ENCODE measurements at places on chromosomes 2 and 18. TPM values are rescaled to one million over a fixed set of nuclear protein-coding genes. Genes with fewer than 3 reads are reported as not detected.

DNA sequence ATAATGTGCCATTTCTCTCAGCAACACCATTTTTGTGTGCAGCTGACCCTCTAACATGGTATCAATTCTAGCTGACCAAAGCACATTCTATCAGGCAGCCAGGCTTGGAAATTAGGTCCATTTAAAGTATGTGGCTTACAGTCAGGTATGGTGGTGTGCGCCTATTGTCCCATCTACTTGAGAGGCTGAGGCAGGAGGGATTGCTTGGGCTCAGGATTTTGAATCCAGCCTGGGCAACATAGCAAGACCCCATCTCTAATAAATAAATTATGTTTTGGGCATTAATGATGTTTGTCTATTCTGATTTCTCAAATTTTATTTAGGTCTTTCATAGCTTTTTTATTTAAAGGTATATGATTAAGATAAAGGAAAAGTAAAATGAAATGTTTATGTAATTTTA, 63.3 kb downstream of the DNAJC10 start:
- no peaks in the 10 kb centered on the region for H3K27me3 ChIP-seq
- H3K36me3 ChIP-seq: no peaks in the 10 kb centered on the region
- H3K27ac ChIP-seq: no peak overlapping the region

DNA sequence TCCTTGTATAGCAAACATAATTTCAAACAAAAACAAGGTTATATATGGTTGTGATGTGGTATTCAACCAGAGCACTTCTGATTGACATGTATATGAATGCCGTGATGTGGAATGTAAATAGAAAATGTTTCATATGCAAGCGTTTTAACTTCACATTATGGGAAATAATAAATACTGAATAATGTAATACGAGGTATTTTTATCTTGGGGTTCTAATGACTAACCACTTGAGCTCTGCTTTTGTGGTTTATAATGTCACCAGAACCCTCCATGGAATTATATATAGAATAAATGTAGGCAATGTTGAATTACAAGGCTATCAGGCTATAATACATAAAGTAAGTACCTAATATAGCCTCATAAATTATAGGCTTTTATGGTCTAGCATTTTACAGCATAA, 72.4 kb downstream of the ZNF521 start:
- H3K36me3 ChIP-seq: no peaks in the 10 kb centered on the region
- H3K27me3 ChIP-seq: peaks cover 2% of the 10 kb centered on the region
- H3K4me1 ChIP-seq: no peaks in the 10 kb centered on the region

- no peak overlapping the region for H3K4me3 ChIP-seq
- H3K27ac ChIP-seq: no peak overlapping the region
- no peaks in the 10 kb centered on the region for H3K36me3 ChIP-seq
- no peak for DNase-seq
- H3K4me1 ChIP-seq: no peaks in the 10 kb centered on the region
Observed at GRCh38 chr18:44594799-44595467, 85.8 kb upstream of the SETBP1 start.

DNA sequence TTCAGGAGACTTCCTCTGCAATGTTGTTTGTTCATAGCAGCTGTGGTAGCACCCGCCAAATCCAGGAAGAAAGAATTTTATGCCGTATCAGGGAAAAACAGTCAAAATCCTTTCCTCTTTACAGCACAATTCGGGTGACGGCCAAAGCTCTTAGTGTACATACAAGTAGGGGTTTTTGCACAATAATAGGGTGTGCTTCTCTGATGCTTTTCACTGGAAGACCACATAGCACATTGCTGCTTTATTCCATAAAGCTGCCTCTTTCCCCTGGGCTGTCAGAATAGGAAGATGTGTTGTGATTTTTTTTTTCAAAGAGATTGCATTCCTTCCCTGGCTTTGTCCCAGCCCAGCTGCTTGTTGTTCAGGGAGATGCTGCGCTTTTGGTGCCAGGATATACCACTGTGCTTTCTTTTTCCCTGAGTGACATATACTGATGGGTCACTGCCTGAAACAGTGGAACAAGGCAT, 27.2 kb upstream of the LANCL1 start:
- no peaks in the 10 kb centered on the region for H3K4me1 ChIP-seq
- H3K27me3 ChIP-seq: no peaks in the 10 kb centered on the region
- H3K4me3 ChIP-seq: no peak overlapping the region
- no peak overlapping the region for H3K27ac ChIP-seq

DNA sequence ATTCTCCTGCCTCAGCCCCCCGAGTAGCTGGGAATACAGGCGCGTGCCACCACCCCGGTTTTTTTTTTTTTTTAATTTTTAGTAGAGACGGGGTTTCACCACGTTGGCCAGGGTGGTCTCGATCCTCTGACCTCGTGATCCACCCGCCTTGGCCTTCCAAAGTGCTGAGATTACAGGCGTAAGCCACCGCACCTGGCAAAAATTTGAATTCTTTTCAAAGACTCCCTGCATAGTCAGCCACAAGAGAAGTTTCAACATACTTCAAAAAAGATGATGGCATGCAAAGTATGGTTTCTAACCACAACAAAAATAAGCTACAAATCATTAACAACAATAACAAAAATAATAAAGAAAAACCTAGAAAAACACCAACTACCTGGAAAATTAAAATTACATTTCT, 22.0 kb downstream of the HYCC2 start:
- no peaks in the 10 kb centered on the region for H3K4me1 ChIP-seq
- H3K27ac ChIP-seq: no peak overlapping the region
- no peaks in the 10 kb centered on the region for H3K36me3 ChIP-seq
- no peak for DNase-seq
- no peak overlapping the region for H3K4me3 ChIP-seq

GRCh38 chr2:181646415-181646987, 10.4 kb downstream of the CERKL start:
- no peaks in the 10 kb centered on the region for H3K27me3 ChIP-seq
- no peak overlapping the region for H3K27ac ChIP-seq
- no peaks in the 10 kb centered on the region for H3K36me3 ChIP-seq

GRCh38 chr18:13319629-13320028, 101.1 kb downstream of the LDLRAD4 start:
- no peaks in the 10 kb centered on the region for H3K4me1 ChIP-seq
- no peaks in the 10 kb centered on the region for H3K36me3 ChIP-seq
- no peak for DNase-seq
- no peak overlapping the region for H3K27ac ChIP-seq

- no peaks in the 10 kb centered on the region for H3K4me1 ChIP-seq
- no peak overlapping the region for H3K27ac ChIP-seq
- peaks cover 2% of the 10 kb centered on the region for H3K27me3 ChIP-seq
- H3K36me3 ChIP-seq: no peaks in the 10 kb centered on the region
Observed at GRCh38 chr2:11071211-11071610, 84.1 kb upstream of the SLC66A3 start.

- no peaks in the 10 kb centered on the region for H3K36me3 ChIP-seq
- H3K4me1 ChIP-seq: no peaks in the 10 kb centered on the region
- H3K4me3 ChIP-seq: no peak overlapping the region
- no peaks in the 10 kb centered on the region for H3K27me3 ChIP-seq
- DNase-seq: no peak
Observed at GRCh38 chr18:31977270-31977872, 34.4 kb upstream of the TRAPPC8 start.

DNA sequence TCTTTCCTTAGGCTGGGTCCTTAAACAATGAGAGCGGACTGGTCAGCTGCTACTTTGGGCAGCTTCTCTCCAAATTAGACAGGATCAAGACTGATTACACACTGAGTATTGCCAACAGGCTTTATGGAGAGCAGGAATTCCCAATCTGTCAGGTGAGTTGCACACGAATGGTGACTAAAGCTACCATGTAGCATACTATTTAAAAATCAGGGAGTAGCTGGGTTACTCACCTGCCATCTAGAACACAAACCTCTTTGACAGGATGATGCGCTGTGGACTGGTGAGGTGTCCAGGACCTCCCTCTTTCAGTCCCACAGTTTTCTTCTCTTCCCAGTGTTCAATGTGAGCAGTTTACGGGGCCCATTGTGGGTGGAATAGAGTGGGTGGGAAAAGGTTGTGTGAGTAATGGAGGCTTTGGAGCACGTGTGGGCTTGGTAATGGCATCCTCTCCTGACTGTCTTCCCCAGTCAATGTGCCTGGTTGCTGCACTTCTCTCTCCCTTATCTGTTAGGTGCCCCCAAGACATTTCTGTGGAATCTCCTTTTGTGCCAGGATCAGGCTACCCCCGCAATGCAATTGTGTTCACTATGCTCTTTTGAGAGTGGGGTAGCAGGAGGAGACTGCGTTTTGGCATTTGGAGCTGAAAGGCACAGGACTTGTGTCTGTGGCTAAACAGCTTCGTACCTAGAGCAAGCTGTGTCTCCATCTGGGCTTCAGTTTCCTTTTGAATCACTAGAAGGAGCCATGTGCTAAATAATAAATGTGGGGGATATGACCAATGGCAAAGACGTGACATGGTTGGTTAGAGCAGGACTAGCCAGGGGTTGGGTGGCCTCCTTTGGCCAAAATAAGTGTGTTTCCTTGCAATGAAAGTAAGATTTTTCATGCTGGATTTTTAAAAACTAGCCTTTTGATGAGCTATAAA, 17.7 kb downstream of the SERPINB12 start:
- H3K4me1 ChIP-seq: peaks cover 10% of the 10 kb centered on the region
- no peaks in the 10 kb centered on the region for H3K36me3 ChIP-seq
- H3K27ac ChIP-seq: no peak overlapping the region
- no peaks in the 10 kb centered on the region for H3K27me3 ChIP-seq

DNA sequence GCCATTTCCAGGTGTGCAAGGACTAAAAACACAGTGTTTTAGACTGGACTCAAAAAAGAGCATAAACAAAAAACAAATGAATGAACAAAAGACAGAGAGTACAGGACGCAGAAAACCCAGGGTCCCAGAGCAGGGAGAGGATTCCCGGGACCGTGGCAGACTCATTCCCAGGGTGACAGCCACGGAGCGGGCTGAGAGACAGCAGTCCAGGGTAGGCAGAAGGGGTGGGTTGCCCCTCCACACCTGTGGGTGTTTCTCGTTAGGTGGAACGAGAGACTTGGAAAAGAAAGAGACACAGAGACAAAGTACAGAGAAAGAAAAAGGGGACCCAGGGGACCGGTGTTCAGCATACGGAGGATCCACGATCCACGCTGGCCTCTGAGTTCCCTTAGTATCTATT, 273.4 kb downstream of the EIPR1 start:
- H3K27me3 ChIP-seq: no peaks in the 10 kb centered on the region
- DNase-seq: no peak
- H3K36me3 ChIP-seq: no peaks in the 10 kb centered on the region
- H3K4me3 ChIP-seq: no peak overlapping the region
- H3K27ac ChIP-seq: no peak overlapping the region
- peaks cover 6% of the 10 kb centered on the region for H3K4me1 ChIP-seq

DNA sequence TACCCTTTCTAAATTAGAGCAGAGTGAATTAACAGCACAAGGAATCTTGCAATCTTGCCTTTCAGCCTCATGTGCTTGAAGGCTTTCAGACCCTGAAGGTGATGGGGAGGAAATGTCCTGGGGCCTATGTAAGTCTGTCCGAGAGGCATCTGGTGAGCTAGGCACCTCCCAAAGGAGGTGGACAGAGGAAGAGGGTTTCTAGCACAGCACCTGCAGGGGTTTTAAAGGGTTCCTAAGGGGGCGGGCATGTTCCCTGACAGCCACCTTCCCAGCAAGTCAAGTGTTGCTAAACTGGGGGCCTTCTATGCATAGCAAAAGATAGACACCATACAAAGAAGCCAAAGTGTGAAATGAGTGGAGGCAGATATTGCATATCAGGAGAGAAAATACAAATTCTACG, 88.5 kb downstream of the CDH2 start:
- no peak overlapping the region for H3K4me3 ChIP-seq
- H3K27me3 ChIP-seq: no peaks in the 10 kb centered on the region
- no peaks in the 10 kb centered on the region for H3K4me1 ChIP-seq
- DNase-seq: no peak
- H3K27ac ChIP-seq: no peak overlapping the region
- no peaks in the 10 kb centered on the region for H3K36me3 ChIP-seq

DNA sequence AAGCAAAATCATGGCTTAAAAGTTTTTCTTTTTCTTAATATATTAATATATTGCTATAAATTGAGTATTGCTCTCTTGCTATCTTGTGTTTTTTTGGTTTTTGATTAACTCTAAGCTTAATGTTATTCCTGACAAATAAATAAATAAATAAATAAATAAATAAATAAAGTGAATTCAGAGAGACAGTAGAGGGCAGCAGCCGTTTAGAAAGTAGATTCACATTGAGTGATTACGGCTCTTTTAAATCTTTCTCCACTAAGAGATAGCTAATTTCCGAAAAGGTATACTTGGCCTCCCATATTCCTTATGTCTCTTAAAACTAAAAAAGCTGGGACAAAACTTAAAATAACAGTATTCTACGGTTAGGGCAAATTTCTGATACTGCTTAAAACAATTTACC, 34.3 kb downstream of the MSH2 start:
- no peak overlapping the region for H3K4me3 ChIP-seq
- H3K4me1 ChIP-seq: no peaks in the 10 kb centered on the region
- DNase-seq: no peak
- no peaks in the 10 kb centered on the region for H3K36me3 ChIP-seq
- no peaks in the 10 kb centered on the region for H3K27me3 ChIP-seq
- H3K27ac ChIP-seq: no peak overlapping the region

- no peak overlapping the region for H3K27ac ChIP-seq
- no peaks in the 10 kb centered on the region for H3K27me3 ChIP-seq
- H3K4me1 ChIP-seq: no peaks in the 10 kb centered on the region
- no peaks in the 10 kb centered on the region for H3K36me3 ChIP-seq
Observed at GRCh38 chr2:142786918-142787702, 90.4 kb upstream of the KYNU start.

The TMEM198 gene
- total RNA-seq: 1.1 TPM

The ASTL gene
- total RNA-seq: 1.0 TPM

The MAP2 gene
- 0.29 TPM for total RNA-seq

All from GM12878 (cell line).